ENCODE measurements at places on chromosomes 3 and 15. TPM values are rescaled to one million over a fixed set of nuclear protein-coding genes. Genes with fewer than 3 reads are reported as not detected.

DNA sequence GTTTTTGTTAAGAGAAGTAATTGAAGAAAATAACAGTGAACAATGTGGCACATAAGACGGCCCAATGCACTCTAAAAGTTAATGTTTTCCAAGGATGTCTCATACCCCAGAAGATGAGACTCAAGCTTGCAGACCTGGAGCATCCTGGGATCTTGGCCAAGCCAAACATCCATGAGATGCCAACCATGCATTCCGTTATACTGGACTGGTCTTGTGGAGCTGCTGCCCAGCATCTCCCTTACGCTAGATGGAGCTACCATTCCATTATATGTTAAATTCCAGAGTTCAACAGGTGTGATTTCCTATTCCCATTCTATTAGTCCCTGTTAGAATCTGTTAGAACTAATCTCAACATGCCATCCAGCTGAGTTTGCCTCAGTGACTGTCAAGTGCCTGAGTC is 181.8 kb downstream of the PDCD6IP start:
- no peak overlapping the region for H3K27ac ChIP-seq
- H3K36me3 ChIP-seq = no peaks in the 10 kb centered on the region
- H3K4me3 ChIP-seq = no peak overlapping the region
- no peak for DNase-seq
- H3K27me3 ChIP-seq = no peaks in the 10 kb centered on the region

Gene ONECUT1
- 11.1 TPM for total RNA-seq

- no peaks in the 10 kb centered on the region for H3K36me3 ChIP-seq
- no peaks in the 10 kb centered on the region for H3K27me3 ChIP-seq
- peak within 1 kb of the TSS; percentile 92 for H3K27ac ChIP-seq
- DNase-seq = no peak
- peak within 1 kb of the TSS; percentile 87 for H3K4me3 ChIP-seq
- peaks cover 23% of the 10 kb centered on the region for H3K4me1 ChIP-seq
Measured at GRCh38 chr3:9951962-9952805, at the start of gene PRRT3. TSS of gene PRRT3 (minus strand) at chr3:9952408. CDS start at chr3:9950115, 2,293 bp downstream.

GRCh38 chr15:68259883-68260282 is 17.7 kb upstream of the FEM1B start:
- H3K27ac ChIP-seq = no peak overlapping the region
- DNase-seq = no peak
- peaks cover 3% of the 10 kb centered on the region for H3K4me1 ChIP-seq
- H3K4me3 ChIP-seq = no peak overlapping the region

Gene ULK3
- total RNA-seq = 46.4 TPM

Gene GJD2
- total RNA-seq = 0.89 TPM

DNA sequence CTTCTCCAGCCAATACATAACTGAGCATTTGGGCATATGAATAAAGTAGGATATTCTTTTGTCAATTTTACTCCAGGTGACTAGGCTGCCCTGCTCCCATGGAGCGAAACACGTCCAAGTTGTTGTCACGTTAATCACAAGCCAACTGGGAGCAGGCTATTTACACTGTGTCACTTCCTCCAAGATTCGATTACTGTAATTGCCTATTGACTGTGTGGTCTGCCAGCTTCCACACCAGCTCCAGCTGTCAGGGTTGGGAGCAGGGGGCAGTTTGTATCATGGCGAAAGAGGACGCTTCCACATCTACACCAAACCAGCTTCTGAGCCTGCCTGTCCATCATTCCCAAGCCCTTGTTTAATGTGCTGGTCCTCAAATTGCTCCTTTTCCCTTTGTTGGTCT is 89.2 kb upstream of the RORA start:
- H3K27me3 ChIP-seq = peaks cover 5% of the 10 kb centered on the region
- H3K27ac ChIP-seq = no peak overlapping the region
- no peaks in the 10 kb centered on the region for H3K4me1 ChIP-seq
- no peak for DNase-seq
- H3K36me3 ChIP-seq = no peaks in the 10 kb centered on the region

DNA sequence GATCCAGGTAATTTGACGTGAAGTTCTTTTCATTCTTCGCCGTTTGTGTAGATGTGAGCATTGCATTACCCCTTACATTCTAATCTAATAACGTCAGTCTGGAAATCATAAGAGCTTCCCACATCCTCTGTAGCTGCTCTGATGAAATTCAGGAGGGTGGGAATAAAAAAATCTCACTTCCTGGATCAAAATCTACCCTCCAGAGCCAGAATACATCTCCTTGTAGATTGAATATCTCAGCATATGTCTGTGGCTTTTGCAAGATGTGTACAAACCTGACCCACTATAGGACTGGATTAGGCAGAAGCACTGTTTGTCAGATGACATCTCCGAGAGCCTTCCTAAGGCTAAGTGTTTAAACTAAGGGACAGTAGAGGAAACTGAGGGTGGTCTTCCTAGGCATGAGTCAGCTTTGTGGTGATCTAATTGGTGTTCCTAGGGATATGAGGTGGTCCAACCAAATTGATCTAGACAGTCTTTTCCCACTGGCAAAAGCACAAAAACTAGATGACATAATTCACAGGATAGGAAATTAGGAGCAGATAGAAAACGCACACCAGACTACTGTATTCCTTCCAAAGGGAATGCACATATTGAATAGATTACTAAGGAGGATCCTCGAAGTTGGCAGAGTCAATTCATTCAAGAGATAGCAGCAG is 216.3 kb upstream of the LRTM1 start:
- H3K4me3 ChIP-seq = no peak overlapping the region
- no peaks in the 10 kb centered on the region for H3K36me3 ChIP-seq
- H3K27ac ChIP-seq = no peak overlapping the region
- H3K27me3 ChIP-seq = peaks cover 26% of the 10 kb centered on the region
- H3K4me1 ChIP-seq = peaks cover 7% of the 10 kb centered on the region

DNA sequence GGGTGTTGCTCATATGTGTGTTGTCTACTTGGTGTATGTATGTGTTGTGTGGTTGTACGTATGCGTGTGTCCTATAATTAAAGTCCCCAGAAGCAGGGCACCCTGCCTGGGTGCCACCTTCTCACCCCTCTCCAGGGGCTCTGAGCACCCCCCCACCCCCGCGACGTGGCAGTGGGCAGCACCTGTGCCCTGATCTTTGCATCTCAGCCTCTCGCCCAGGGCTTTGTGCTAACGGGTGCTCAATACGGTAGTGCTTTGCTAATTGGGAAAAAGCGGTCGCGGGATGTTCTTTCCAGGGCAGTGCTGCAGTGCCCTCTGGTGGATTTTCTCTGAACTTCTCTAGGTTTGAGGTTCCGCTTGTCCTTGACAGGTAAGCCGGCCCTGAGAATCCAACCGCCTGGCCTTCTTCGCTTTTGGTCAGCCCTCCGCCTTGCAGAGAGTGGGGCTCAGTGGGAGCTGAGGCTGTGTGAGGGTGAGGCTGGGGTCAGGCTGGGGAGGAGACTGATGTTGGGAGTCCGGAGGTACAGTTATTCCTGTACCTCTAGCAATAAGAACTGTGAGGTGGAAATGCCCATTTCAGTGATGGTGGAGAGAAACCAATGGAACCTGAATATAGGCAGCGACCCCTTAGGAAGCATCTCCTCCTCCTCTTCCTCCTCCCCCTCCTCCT is 17.6 kb upstream of the EPHB3 start:
- H3K4me1 ChIP-seq = no peaks in the 10 kb centered on the region
- H3K36me3 ChIP-seq = no peaks in the 10 kb centered on the region
- no peak overlapping the region for H3K27ac ChIP-seq
- DNase-seq = peak; percentile 77

Gene GOLGA8Q
- total RNA-seq = not detected

GRCh38 chr3:39099242-39099641 is 8.2 kb downstream of the GORASP1 start:
- no peak for DNase-seq
- no peak overlapping the region for H3K4me3 ChIP-seq
- no peak overlapping the region for H3K27ac ChIP-seq
- H3K27me3 ChIP-seq = no peaks in the 10 kb centered on the region
- no peaks in the 10 kb centered on the region for H3K4me1 ChIP-seq
- H3K36me3 ChIP-seq = peaks cover 13% of the 10 kb centered on the region

Gene STAB1
- 0.12 TPM for total RNA-seq

- no peaks in the 10 kb centered on the region for H3K4me1 ChIP-seq
- no peaks in the 10 kb centered on the region for H3K27me3 ChIP-seq
- H3K27ac ChIP-seq = no peak overlapping the region
- H3K4me3 ChIP-seq = no peak overlapping the region
- DNase-seq = no peak
Measured at GRCh38 chr15:98002866-98003265, 42.4 kb downstream of the ARRDC4 start.

DNA sequence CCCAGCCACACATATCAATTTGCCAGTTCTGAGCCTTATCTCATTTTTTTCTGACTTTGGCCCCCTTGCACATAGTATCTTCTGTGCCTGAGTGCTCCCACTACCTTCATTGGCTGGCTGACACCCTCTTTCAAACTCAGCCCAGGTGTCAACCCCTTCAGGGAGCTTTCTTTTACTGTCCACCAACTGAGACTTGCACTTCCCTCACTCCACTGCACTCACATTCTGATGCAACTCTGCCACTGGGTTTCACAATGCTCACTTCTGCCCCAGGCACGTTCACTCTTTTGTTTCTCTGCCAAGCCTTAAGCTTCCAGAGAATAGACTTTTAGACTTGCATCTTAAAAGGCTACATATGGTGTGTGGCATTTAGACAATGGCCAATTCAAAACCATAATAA is 101.5 kb upstream of the CBLB start:
- DNase-seq = no peak
- H3K4me3 ChIP-seq = no peak overlapping the region
- H3K4me1 ChIP-seq = no peaks in the 10 kb centered on the region
- peaks cover 7% of the 10 kb centered on the region for H3K36me3 ChIP-seq

Gene GAP43
- 4.2 TPM for total RNA-seq

DNA sequence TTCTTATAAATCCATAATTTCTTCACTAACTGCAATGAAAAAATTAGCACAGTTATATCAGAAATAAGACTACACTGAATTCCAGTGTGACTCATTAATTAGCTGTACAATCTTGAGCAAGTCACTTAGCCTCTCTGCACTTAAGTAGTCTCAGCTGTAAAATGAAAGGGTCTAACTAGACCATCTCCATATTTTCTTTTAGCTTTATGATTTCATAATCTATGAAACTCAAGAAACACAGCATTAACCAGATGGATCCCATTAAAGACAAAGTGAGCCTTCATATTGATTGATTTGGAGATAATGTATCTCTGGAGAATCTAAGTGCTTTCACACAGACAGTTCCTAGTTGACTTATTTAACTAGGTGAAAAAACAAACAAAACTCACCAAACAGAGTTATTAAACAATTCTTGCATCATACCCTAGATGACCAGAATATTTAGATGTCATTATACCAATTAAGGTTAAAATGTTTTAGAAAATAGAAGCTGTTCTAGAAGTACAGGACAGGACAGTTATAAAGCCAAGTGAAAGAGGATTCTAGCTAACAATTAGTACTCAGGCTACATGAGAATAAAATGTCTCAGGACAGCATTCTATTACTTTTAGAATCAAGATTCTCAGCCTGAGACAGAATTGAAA is 11.2 kb downstream of the CSNK1G1 start:
- H3K36me3 ChIP-seq = peaks cover 16% of the 10 kb centered on the region
- no peak overlapping the region for H3K4me3 ChIP-seq
- no peak overlapping the region for H3K27ac ChIP-seq
- H3K27me3 ChIP-seq = no peaks in the 10 kb centered on the region

- no peaks in the 10 kb centered on the region for H3K4me1 ChIP-seq
- no peak for DNase-seq
- H3K27me3 ChIP-seq = no peaks in the 10 kb centered on the region
- no peak overlapping the region for H3K27ac ChIP-seq
- H3K4me3 ChIP-seq = no peak overlapping the region
- no peaks in the 10 kb centered on the region for H3K36me3 ChIP-seq
Measured at GRCh38 chr15:91552555-91552954, 301.0 kb upstream of the SLCO3A1 start.

DNA sequence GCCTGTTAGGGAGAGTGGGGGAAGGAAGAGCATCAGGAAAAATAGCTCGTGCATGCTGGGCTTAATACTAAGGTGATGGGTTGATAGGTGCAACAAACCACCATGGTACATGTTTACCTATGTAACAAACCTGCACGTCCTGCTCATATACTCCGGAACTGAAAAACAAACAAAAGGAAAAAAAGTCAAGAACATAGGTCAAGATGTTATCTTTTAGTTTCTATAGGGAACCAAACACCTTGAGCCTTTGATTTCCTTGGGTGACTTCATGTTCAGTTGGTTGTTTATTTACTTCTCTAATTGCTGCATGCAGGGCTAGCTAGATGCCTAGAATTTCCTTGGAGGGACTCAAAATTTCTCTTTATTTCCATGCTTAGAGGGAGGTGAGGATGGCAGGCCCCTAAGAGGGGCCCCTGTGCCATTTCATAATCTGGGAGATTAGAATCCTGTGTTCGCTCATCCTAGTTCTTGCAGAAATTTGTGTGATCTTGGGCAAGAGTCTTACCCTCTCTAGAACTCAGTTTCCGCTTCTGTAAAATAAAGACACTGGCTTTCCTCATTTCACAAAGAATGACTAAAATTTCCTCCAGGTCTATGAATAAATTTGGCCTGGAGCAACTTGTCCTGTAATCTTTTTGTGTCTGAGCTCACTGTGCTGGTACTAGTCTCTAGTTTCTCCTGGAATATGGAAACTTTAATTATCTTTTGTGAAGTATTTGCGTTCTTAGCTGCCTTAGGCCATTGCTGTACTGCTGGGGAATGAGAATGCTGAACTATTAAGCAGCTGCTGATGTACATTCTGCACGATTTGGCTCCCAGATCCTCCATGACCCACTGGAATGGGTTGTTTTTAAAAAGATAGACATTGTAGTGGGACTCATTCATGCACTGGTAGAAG is 457.5 kb downstream of the EDEM1 start:
- no peaks in the 10 kb centered on the region for H3K27me3 ChIP-seq
- H3K36me3 ChIP-seq = peaks cover 3% of the 10 kb centered on the region
- H3K4me3 ChIP-seq = no peak overlapping the region
- no peak overlapping the region for H3K27ac ChIP-seq
- DNase-seq = no peak
- no peaks in the 10 kb centered on the region for H3K4me1 ChIP-seq

DNA sequence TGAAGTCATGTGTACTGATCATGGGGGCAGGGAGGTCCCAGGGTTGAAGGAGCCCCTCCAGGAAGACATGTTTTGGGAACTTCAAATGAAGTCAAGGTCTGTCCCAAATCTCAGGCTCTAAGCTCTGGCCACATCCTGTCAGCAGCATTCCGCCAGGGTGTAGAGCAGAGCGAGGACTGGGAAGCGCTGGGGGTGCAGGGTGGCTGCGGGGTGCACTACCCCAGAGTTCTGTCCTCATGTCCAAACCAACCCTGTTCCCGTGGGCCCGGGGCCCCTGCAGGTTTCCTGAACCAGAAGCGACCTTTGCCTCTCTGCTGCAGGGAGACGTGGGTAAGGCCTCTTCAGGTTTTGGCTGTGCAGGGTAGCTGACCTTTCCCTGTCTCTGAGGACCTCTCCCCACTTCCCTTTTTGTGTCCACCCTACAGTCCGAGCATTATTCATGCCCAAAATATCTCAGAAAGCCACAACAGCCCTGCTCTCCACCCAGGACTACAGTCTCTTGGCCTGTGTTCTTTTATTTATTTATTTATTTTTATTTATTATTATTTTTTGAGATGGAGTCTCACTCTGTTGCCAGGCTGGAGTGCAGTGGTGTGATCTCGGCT is 26.6 kb upstream of the FLNB start:
- H3K27ac ChIP-seq = no peak overlapping the region
- no peaks in the 10 kb centered on the region for H3K36me3 ChIP-seq
- no peak overlapping the region for H3K4me3 ChIP-seq

Gene OR5K2
- total RNA-seq = not detected
